Endothelial cell of umbilical vein (primary cell): ENCODE measurements at places on chromosomes 12 and 14.

DNA sequence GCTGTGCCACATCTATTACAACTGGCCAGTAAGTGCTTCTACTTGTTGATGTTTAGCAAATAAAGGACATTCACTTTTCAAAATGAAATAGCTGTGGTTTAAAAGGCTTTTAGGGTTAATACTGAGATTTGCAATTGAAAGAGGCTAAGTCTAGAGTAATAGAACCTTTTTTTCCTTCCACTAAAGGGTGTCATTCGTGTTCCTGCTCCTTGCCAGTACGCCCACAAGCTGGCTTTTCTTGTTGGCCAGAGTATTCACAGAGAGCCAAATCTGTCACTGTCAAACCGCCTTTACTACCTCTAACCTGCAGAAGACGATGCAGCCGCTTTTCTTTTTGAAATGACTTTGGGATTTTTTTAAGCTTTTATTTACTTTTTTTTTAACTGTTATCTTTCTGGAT lies 33.6 kb downstream of the PIWIL1 start:
- no peak for DNase-seq
- no peaks in the 10 kb centered on the region for H3K36me3 ChIP-seq
- no peak overlapping the region for H3K27ac ChIP-seq
- H3K4me3 ChIP-seq = no peak overlapping the region

GRCh38 chr12:78430551-78430950 lies 434.0 kb upstream of the SYT1 start:
- no peaks in the 10 kb centered on the region for H3K27me3 ChIP-seq
- no peak overlapping the region for H3K4me3 ChIP-seq
- no peak overlapping the region for H3K27ac ChIP-seq

- H3K36me3 ChIP-seq = no peaks in the 10 kb centered on the region
- no peaks in the 10 kb centered on the region for H3K27me3 ChIP-seq
- DNase-seq = no peak
- no peak overlapping the region for H3K27ac ChIP-seq
- H3K4me3 ChIP-seq = no peak overlapping the region
Observed at GRCh38 chr12:116484807-116485206, 74.4 kb upstream of the MAP1LC3B2 start.

- no peak overlapping the region for H3K27ac ChIP-seq
- no peaks in the 10 kb centered on the region for H3K4me1 ChIP-seq
- no peak for DNase-seq
- H3K27me3 ChIP-seq = no peaks in the 10 kb centered on the region
- H3K36me3 ChIP-seq = no peaks in the 10 kb centered on the region
Observed at GRCh38 chr12:120599672-120600552, 18.7 kb upstream of the POP5 start.
